NCI-H510A (cell line): ENCODE measurements at places on chromosomes 12 and 14.
A peak's percentile ranks its signal among the peaks of the same experiment; 100 is the strongest.

- DNase-seq = no peak
Measured at GRCh38 chr12:94690198-94690771, 39.9 kb upstream of the TMCC3 start.

- DNase-seq = no peak
Measured at GRCh38 chr14:74653386-74654138, 41.5 kb upstream of the LTBP2 start.

GRCh38 chr12:125320177-125320576 lies 254.9 kb downstream of the AACS start:
- DNase-seq = no peak

GRCh38 chr14:55556929-55557623 lies 22.9 kb upstream of the KTN1 start:
- DNase-seq = peak; percentile 77

- no peak for DNase-seq
Measured at GRCh38 chr14:99468836-99469592, 11.6 kb downstream of the SETD3 start.

DNA sequence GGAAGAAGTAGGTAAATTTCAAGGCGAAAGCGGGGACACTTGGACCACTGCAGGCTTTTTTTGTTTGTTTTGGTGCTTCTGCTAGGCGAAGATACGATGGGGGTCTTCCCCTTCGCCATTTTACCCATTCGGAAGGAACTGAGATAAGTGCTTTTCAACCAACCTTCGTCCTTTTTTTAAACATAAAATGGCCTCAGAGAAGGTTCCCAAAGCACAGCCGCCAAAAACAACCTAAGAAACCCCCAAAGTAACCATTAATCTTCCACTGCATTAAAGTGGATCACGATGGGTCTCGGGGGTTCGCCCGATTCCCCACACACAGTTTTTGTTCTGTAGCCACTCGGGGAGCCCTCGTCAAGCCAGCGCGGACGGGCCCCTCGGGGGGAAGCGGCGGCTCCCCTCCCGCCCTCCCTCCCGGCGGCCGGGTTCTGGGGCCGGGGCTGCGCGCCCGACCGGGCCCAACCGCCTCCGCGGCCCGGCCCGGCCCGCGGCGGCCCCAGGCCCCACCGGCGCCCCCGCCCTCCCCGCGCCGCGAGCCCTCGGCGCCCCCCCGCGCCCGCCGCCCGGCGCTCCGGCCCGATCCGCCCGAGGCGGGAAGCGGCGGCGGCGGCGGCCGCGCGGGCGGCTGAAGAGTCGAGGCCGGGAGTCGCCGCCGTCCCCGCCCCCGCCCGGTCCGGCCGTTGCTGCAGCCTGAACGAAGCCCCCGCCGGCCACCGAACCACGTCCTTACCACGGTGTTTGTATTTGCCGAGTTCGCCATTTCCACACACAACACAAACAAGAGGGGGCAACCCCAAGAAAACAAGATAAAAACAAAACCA lies 790 bp downstream of the GTF2A1 start:
- DNase-seq = peak; percentile 4

GRCh38 chr12:67364228-67364627 lies 95.1 kb downstream of the CAND1 start:
- no peak for DNase-seq

GRCh38 chr12:114691763-114692185 lies 7.8 kb upstream of the TBX3 start:
- no peak for DNase-seq

GRCh38 chr14:68143341-68143841 lies 323.8 kb downstream of the RAD51B start:
- no peak for DNase-seq

GRCh38 chr12:57210926-57211692 lies 5.5 kb upstream of the NXPH4 start:
- no peak for DNase-seq

GRCh38 chr12:124680863-124681778 lies 113.7 kb upstream of the NCOR2 start:
- DNase-seq = no peak

DNA sequence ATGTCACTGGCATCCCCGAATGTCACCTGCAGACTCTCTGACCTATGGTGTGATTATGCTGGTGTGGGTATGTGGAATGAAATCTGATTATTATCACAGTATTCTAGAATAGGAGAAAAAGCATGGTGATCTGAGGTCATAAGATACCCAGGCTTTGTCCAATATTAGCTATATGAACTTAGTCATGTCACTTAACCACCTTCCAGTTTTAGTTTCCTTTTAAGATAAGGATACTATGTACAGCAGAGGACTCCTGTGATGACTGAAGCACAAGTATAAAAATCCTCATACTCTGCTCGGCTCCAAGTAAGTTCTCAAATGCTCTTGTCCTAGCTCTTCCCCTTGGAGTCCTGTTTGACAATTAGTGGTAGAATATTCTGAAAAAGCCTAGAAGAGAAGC lies 2.8 kb downstream of the GNS start:
- no peak for DNase-seq

GRCh38 chr14:74427651-74428050 lies 1.6 kb upstream of the SYNDIG1L start:
- DNase-seq = no peak

DNA sequence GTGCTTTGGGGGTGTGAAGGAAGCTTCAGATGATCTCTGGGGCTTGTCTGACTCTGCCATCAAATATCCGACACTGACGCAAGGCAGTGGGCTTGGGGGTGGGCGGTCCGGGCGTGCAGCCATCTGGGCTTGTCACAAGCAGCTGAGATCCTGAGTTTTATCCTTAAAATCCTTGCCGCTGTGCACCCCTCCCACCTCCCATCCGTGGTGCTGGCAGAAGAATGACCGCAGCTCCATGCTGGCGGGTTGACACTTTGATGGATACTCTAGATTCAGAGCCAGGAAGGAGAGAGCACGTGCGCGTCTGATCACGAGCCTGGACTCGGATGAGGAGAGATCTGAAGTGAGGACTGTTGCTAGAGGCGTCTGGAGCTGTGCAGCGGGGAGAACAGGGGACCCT lies 3.0 kb downstream of the ZFYVE21 start:
- DNase-seq = no peak

DNA sequence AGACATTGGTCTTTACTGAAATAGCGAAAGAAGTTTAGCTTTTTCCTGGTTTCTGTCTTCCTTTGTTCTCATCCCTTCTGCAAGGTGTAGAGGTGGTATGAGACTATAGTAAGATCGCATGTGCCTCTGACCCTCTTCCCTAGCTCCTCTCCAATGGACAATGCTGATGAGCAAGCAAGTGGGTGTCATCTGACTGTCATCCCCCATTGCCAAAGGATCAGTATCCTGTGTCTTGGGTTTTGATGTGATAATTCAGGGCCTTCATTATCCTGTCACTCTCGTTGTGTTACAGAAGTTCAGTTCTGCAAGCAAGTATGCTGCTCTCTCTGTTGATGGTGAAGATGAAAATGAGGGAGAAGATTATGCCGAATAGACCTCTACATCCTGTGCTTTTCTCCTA lies 10.0 kb upstream of the TNS2 start:
- no peak for DNase-seq

- DNase-seq = no peak
Measured at GRCh38 chr12:80622271-80622670, 85.2 kb upstream of the MYF6 start.

GRCh38 chr12:25839470-25839869 lies 119.0 kb upstream of the RASSF8 start:
- peak; percentile 36 for DNase-seq

DNA sequence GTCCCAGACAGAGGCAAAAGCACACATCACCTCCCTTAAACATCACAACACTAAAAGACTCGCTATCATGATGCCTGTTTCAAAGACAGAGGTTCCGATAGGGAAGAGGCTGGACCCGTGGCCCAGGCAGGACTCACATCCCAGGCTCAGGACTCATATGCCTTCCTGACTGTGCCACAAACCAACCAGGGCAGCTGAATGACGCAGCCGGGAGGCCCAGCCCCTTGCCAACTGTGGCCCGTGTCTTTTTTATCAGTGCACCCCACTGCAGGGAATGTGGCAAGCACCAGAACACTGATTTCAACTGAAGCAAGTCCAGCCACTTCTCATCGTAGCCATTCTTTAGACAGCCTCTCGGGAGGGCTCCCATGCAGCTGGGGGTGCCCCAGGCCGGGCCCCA lies 132.3 kb downstream of the KSR2 start:
- no peak for DNase-seq

- no peak for DNase-seq
Measured at GRCh38 chr12:45725631-45726602, 3.6 kb upstream of the ARID2 start.

- peak; percentile 99 for DNase-seq
Measured at GRCh38 chr14:77088219-77088618, 9.8 kb upstream of the CIPC start.

DNA sequence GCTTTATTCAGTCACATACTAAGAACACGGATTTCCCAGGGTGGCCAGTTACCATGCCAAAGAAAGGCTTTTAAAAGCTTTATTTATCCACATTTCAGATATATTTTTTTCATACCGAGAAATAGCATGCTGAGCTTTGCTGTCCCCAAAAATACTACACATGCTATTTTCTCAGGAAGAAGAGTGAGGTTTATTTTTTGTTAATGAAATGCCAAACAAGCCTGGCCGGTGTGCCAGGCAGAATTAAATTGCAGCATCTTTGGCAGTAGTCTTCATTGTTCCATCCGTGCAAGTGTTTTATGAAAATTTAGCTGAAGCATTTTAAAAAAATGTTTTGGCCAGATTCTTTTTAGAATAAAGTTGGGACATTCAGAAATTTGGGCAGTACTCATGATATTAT lies 18.8 kb downstream of the RMST start:
- no peak for DNase-seq
